Hematopoietic multipotent progenitor cell treated with erythropoietin and hydrocortisone succinate and interleukin-3 and kit ligand, for 17 days (in vitro differentiated cells): ENCODE measurements at places on chromosomes 5 and 9.

GRCh38 chr5:111224561-111225345, 569 bp downstream of the CAMK4 start:
- DNase-seq: no peak

DNA sequence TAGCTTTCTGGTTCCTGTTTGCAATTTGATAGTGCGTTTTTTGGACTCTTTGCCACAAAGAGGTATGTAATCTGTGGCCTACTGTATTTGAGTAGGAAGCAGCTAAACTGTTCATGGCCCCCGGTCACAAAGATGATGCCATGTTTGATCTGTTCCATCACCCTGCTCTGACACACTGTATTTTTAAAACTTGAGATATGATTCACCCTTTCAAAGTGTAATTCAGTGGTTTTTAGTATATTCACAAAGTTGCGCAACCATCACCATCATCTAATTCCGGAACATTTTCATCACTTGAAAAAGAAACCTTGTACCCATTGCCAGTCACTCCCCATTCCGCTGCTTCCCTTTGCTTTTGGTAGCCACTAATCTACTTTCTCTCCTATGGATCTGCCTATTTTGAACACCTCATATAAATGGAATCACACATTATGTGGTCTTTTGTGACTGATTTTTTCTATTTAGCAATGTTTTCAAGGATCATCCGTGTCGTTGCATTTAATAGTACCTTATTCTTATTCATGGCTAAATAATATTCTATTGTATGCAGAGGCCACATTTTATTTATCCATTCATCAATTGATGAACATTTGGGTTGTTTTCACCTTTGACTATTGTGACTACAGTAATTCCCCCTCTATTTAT, 141.6 kb downstream of the NR3C1 start:
- no peak for DNase-seq

- DNase-seq: peak; percentile 90
Measured at GRCh38 chr9:121399883-121400607, 30.0 kb upstream of the STOM start.

- no peak for DNase-seq
Measured at GRCh38 chr9:12554636-12555035, 138.5 kb upstream of the TYRP1 start.

DNA sequence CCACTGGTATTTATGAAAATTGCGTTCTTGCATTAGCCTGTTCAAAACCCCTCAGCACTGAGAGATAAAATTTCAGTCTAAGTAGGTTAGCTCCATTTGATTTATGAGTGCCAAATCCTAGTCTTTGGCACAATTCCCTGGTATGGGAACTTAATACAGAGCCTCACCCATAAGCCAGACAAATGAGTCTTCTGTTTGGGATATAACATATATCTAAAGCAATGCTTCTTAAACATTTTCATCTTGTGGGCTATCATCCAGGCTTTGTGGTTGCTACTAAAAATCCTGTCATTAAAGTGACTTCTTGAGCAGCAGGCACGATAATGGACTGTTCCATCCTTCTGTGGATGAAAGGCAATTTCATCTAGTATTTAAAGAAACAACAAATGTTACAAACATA, 419.5 kb upstream of the ACTBL2 start:
- no peak for DNase-seq

GRCh38 chr9:127183814-127184582, 61.6 kb upstream of the ANGPTL2 start:
- DNase-seq: no peak
